ENCODE measurements at places on chromosomes 2 and 18.
A peak's percentile ranks its signal among the peaks of the same experiment; 100 is the strongest.

DNA sequence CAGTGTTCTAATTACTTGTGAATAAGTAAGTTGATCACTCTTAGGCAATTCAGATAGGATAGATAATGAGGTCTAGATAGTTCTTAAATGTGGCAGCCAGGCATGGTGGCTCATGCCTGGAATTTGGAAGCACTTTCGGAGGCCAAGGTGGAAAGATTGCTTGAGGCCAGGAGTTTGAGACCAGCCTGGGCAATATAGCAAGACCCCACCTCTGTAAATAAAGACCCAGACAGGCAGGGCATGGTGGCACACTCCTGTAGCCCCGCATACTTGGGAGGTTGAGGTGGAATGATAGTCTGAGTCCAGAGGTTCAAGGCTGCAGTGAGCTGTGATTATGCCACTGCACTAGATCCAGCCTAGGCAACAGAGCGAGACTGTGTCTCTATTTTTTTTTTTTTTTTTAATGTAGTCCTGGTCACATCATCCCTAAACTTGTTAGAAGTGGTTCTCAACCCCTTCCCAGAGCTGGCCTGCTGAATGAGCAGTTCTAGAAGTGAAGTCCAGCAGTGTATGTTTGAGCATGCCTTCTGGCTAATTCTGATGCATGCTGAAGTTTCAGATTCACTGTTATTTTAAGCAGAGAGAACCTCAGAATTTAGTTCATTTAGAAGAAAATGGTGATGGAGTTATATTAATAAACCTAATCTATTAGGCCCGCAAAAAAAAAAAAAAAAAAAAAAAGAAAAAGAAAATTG is 306.2 kb downstream of the PRKCE start:
- no peak for DNase-seq

DNA sequence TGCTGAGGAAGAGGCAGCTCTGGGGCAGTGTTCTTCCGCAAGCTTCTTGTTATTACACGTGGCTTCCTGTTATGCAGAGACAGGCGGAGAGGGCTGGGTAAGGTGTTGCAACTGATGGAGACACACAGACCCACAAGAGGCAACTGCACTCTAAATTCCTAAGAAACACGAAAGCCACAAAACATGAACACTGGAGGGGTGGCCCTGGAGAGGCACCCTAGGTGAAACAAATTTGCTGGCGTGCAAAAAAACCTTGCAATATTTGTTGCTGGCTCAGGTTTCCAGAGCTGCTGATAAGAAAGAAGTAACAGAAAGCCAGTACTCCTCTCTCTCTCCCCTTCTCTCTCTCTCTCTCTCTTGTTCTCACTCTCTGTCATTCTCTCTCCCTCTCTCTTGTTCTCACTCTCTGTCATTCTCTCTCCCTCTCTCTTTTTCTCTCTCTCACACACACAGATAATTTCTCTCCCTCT is 31.8 kb downstream of the ARHGAP25 start:
- no peak for DNase-seq

DNA sequence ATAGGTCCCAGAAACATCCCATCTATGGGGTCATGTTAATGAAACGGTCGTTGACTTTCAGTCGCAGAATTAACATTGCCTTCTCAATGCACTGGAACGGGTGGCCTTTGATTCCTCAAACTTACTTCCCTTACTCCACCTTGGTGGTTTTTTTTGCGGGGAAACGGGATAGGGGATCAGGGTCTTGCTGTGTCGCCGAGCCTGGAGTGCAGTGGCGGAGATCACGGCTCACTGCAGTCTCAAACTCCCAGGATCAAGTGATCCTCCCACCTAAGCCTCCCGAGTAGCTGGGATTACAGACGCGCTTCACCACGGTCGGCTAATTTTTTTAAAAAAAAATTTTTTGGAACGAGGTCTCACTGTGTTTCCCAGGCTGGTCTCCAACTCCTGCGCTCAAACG is 754 bp downstream of the ATG16L1 start:
- no peak for DNase-seq

- DNase-seq = no peak
Observed at GRCh38 chr2:143529118-143529720, 400.0 kb downstream of the ARHGAP15 start.

- no peak for DNase-seq
Observed at GRCh38 chr2:59630789-59631188, 922.7 kb downstream of the BCL11A start.

DNA sequence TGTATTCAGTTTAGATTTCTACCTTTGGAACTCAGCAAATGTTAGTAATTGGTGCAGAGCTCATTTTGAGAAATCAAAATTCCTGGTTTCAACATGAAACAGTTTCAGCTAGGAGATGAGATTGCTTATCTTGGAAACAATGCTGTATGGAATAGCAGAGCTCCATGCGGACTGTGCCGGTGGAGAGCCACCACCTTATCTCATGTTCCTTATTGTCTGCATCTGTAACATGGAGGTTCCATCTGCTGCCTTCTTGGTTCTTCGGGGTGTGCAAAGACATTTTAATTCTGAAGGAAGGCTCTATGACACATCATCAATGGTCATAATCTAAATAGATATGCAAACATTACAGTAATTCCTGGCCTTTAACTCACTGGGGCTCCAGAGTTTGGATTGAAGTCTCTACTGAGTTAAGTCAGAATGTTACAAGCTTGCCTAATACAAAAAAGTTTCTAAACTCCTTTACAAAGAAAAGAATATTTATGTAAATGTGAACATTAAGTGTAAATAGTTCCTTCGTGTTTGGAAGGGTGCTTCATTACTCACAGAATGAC is 65.3 kb downstream of the PRKRA start:
- DNase-seq = no peak

GRCh38 chr18:43279015-43279744 is 1.9 kb upstream of the SYT4 start:
- no peak for DNase-seq

DNA sequence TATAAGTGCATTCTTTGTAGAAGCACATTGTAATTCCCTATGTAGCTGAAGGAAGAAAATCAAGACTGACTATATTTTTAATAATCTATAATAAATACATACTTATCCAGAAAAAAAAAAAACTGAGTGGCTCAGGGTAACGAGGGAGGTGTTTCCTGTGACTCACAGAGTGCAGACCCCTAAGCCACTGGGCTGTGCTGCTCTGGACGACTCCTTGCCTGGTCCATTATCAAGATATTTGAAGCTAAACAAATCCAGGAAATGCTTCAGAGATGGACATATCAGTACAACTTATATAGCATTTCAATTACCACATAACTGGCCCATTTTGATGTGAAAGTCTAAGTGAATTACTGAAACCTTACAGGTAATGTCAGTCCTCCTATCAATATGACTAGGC is 80.6 kb downstream of the PIGN start:
- no peak for DNase-seq

DNA sequence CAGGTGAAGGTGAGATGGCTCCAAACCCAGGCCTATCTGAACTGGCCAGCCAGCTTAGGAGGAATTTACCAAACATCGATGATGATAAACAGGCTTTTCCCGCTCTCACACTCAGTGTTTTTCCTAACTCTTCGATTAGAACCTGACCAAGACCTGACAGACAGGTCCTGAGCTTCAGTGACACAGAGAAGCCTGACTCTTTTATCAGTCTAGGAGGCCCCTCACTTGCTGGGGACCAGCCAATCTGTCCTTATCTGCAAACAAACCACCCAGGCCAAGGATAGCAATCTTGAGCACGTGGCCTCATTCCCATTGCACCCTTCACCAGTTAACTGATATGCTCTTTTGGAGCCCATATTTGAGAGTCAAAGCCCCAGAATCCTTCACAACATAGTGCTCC is 1.9 kb upstream of the ITSN2 start:
- no peak for DNase-seq

DNA sequence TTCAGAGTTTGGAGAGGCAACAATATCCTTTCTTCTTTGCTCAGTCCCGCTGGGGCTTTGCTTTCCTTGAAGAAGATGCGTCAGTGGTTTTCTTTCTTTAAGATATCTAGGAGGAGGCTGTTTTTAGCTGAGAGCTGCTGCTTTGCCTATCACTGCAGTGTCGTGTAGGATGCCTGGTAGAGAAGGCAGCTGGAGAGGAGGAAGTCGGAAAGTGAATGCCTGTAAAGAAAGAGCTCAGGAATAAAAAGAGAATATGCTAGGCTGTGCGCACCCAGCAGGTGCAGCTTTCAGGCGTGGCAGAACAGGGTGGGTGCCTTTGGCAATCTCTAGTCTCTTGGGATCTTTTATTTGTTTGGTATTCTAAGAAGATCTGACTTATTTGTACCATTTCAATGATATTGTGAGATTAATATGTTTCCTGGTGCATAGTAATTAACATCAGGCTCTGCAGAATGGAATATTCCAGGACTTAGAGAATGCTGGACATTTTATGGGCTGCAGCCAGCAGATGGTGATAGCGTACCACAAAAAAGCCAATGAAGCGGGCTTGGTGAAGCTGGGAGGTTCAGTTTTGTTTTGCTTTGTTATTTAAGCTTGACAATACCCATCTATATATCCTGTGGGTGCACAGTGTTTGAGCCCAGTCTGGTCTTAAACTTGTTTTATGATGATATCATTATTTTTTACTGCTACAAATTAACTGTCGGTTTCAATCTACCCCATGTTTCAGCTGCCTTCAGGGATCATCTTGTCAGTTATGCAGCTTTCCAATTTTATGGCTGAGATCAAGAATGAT is 34.9 kb downstream of the CAVIN2 start:
- no peak for DNase-seq

- DNase-seq = peak; percentile 11
Observed at GRCh38 chr2:170076189-170076588, 101.8 kb upstream of the MYO3B start.

DNA sequence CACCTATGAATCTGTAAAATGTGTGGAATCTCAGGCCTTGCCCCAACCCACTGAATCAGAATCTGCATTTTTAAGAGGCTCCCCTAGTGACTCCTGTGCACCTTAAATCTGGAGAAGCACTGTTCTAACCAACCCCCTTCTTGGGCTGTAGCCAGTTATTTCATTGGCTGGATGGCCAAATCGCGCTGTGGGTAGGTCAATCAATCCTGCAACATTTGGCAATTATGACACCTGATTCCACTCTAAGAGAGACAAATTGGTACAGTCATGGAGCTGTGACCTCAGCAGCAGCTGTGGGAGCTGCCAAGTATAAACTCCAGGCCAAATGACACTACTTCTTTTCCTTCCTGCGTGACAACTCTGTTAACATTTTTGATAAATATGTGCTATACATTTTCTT is 208.7 kb downstream of the CLIP4 start:
- DNase-seq = no peak

DNA sequence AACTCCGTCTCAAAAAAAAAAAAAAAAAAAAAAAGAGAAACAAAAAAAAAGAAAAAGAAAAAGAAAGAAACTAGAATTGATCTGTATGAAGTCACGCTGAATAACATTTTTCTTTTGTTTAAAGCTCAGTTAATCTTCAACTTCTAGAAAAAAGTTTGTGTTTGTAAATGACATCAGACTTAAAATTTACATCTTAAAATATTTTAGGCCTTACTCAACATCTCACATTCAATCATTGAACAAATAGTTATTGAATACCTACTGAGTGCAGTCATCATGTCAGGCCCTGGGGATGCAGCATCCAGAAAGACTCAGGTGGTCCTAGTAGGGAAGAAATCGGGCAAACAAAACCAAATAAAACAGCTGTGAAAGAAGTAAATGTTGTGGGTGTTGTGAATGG is 292.3 kb upstream of the FANCL start:
- DNase-seq = no peak

GRCh38 chr2:196309691-196310090 is 138.3 kb upstream of the STK17B start:
- no peak for DNase-seq

DNA sequence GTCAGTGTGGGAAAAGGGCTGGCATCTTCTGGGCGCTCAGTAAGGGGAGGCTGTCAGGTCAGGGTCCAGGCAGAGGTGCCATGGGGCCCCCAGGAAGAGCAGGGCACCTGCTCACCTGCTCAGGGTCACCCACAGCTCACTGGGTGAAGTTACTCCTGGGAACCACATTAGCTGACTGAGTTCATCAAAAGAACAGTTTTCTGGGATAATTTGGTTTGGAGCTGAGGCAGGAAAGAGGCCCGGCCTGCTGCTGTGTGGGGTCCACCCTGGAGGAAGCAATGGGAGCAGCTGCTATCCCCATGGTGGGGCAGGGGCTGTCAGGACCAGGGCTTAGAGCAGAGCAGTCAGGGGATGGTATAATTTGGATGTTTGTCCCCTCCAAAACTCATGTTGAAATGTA is 97.2 kb upstream of the GPC1 start:
- no peak for DNase-seq

GRCh38 chr18:54223568-54224241 is 764 bp downstream of the MBD2 start:
- no peak for DNase-seq

- no peak for DNase-seq
Observed at GRCh38 chr2:128396946-128397345, 78.3 kb upstream of the HS6ST1 start.

- DNase-seq = no peak
Observed at GRCh38 chr2:203603456-203604389, 68.6 kb upstream of the RAPH1 start.

GRCh38 chr2:207733597-207734240 is 22.3 kb downstream of the CCNYL1 start:
- no peak for DNase-seq

DNA sequence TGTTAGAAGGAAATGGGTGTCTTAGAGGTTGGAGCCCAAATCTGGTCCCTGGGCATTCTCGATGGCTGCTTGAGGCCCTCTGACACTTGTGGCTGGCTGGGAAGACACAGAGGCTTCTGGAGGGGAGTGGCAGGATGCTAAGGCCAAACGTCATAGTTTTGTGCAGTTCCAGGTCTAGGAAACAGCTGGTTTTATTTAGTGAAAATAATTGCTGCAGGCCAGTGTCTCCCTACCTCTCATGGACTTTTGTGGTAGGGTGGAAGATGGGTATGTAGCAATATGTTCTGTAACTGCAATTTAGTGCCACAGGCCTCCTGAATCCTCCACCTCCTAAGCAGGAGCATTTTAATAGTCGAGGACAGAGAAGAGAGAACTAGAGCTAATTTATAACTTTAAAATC is 32.2 kb upstream of the SPRED2 start:
- DNase-seq = no peak

DNA sequence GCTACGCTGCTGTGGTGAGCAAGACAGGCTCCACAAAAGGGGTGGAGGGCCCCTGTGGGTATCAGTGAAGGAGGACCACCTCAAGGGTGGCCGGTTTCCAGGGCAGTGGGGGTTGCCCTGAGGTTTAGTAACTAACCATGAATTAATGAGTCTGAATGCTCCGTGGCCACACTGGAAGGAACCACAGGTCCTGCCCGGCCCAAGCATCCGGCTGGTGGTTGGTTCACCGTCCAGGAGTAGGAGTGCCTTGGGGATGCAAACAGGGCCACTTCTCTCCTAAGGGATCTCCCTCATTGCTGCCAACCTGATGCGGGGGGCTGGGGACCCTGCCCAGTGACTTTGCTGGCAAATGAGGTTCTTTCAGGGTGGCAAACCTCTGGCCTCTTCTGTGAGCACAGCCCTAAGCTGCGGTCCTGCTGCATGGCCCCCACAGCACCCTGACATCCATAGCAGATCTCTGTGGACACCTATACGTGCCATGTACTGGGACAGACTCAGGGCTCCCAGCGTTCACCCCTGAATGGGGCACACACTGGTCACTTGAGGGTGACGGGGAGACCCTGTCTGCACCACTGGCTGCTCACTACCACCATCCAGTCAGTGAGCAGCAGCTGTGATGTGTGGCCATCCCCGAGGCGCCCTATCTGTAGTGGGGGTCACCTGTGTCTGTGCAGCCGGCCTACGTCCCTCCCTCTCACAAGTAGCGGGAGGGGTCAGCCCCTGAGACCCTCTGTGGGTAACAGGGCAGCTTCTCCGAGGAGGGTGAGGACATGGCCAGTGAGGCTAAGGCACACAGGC is 41.6 kb downstream of the HS6ST1 start:
- no peak for DNase-seq

GRCh38 chr2:130972410-130972809 is 120.8 kb downstream of the FAM168B start:
- DNase-seq = no peak

Measured in GM12891 (cell line).